ENCODE measurements at places on chromosomes 11 and 22. TPM values are rescaled to one million over a fixed set of nuclear protein-coding genes. Genes with fewer than 3 reads are reported as not detected.

PNPLA3 gene
- 2.1 TPM for total RNA-seq

CSF2RB gene
- 0.60 TPM for total RNA-seq

RAB6A gene
- total RNA-seq, result 173 TPM

MS4A12 gene
- total RNA-seq, result not detected

C1QTNF6 gene
- total RNA-seq, result 9.8 TPM

FOSL1 gene
- total RNA-seq, result 0.21 TPM

DNA sequence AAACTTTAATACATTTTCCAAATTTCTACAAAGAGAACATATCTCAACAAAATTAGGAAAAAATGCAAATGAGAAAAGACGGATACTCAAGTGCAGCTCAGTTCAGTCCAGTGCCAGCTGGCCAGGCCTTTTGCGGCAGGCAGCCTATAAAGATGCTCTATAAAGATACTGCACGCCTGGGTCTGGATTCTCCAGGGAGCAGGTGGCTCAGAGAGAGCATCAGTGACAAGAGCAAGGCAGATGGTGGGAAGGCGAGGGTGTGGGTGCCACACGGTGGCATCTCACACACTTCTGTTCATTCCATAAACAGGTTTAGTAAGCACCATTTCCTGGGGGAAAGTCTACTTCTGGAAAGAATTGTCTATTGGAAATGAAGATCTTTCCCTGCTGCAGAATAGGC is 18.1 kb upstream of the SCN3B start:
- no peaks in the 10 kb centered on the region for H3K4me1 ChIP-seq
- no peaks in the 10 kb centered on the region for H3K36me3 ChIP-seq
- no peak overlapping the region for H3K4me3 ChIP-seq
- H3K27me3 ChIP-seq, result no peaks in the 10 kb centered on the region
- H3K27ac ChIP-seq, result no peak overlapping the region
- no peak for DNase-seq

DNA sequence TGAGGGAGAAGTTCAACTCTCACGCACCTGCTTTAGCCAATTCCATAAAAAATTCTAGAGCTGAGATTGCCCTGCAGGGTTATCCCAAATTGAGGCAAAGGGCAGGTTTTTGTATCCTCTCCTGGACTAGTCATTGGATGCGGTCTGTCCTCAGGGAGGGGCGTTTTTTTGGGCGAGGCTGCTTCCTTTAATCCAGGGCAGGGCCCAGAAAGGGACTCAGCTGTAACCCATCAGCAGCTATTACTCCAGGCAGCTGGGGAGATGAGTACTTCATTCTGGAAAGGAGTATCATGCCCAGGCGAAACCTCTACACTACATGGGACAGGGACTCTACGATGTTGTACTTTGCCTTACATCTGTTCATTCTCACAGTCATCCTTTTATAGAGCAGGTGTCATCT is 103.3 kb downstream of the SCN3B start:
- H3K36me3 ChIP-seq, result no peaks in the 10 kb centered on the region
- H3K4me3 ChIP-seq, result no peak overlapping the region
- no peaks in the 10 kb centered on the region for H3K27me3 ChIP-seq
- H3K4me1 ChIP-seq, result no peaks in the 10 kb centered on the region
- no peak for DNase-seq
- no peak overlapping the region for H3K27ac ChIP-seq

- H3K36me3 ChIP-seq, result no peaks in the 10 kb centered on the region
- H3K27ac ChIP-seq, result no peak overlapping the region
- H3K4me1 ChIP-seq, result peaks cover 10% of the 10 kb centered on the region
Measured at GRCh38 chr11:124745835-124746620, 6.0 kb downstream of the VSIG2 start.

GRCh38 chr11:126587541-126587940 is 232.1 kb downstream of the ST3GAL4 start:
- H3K27me3 ChIP-seq, result peaks cover 87% of the 10 kb centered on the region
- H3K4me3 ChIP-seq, result no peak overlapping the region
- no peak overlapping the region for H3K27ac ChIP-seq
- DNase-seq, result peak; percentile 17

- no peak overlapping the region for H3K4me3 ChIP-seq
- DNase-seq, result no peak
- no peak overlapping the region for H3K27ac ChIP-seq
- H3K27me3 ChIP-seq, result no peaks in the 10 kb centered on the region
- no peaks in the 10 kb centered on the region for H3K4me1 ChIP-seq
- no peaks in the 10 kb centered on the region for H3K36me3 ChIP-seq
Measured at GRCh38 chr11:45621588-45621987, 43.8 kb downstream of the CHST1 start.

GRCh38 chr11:118338637-118339061 is 3.9 kb downstream of the CD3D start:
- no peaks in the 10 kb centered on the region for H3K4me1 ChIP-seq
- no peak overlapping the region for H3K27ac ChIP-seq
- no peak overlapping the region for H3K4me3 ChIP-seq
- no peaks in the 10 kb centered on the region for H3K36me3 ChIP-seq
- no peak for DNase-seq

GRCh38 chr11:113875234-113876073 is at the start of gene USP28:
Gene USP28 (minus strand): TSS chr11:113875572. CDS start chr11:113875501, 71 bp downstream.
- H3K27ac ChIP-seq, result peak within 1 kb of the TSS; percentile 97
- DNase-seq, result peak; percentile 99
- H3K36me3 ChIP-seq, result no peaks in the 10 kb centered on the region
- peak within 1 kb of the TSS; percentile 85 for H3K4me3 ChIP-seq
- H3K4me1 ChIP-seq, result peaks cover 24% of the 10 kb centered on the region

GRCh38 chr22:25110846-25111578 is 88.6 kb upstream of the CRYBB3 start:
- peaks cover 9% of the 10 kb centered on the region for H3K4me1 ChIP-seq
- peak; percentile 88 for DNase-seq
- H3K36me3 ChIP-seq, result no peaks in the 10 kb centered on the region
- H3K27me3 ChIP-seq, result no peaks in the 10 kb centered on the region
- H3K4me3 ChIP-seq, result peak overlapping the region; percentile 23
- H3K27ac ChIP-seq, result peak overlapping the region; percentile 78

DNA sequence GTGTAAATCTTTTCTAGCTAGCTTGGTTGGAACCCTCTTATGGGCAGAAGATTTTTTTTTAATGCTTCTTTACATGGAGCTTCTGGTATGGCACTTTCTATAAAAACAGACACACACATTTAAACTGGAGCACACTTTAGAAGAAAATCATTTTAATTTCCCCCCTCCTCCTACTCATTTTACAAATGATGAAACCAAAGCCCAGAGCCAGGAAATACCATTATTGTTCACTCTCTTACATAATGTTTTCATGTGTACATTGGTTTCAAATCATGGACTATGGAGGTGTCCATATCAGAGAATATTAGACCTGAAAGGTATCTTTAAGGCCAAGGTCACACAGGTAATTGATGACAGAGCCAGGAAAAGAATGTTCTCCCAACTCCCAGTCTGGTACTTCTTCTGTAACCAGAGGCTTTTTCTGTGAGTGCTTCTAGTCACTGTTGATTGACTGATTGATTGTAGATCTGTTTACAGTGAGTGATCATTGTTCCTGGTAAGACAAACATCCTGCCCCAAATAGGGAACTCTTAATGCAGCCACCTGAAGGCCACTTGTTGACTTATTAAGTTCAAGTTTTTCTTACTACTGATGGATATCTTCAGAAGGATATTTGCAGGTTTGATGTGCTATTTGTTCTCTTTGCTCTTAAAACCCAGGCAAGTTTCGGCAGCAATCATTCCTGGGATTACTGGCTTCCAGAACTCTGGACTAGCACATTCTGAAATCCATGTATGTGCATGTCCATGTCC is 26.8 kb upstream of the ME3 start:
- H3K36me3 ChIP-seq, result no peaks in the 10 kb centered on the region
- H3K4me1 ChIP-seq, result no peaks in the 10 kb centered on the region
- peak; percentile 47 for DNase-seq

DNA sequence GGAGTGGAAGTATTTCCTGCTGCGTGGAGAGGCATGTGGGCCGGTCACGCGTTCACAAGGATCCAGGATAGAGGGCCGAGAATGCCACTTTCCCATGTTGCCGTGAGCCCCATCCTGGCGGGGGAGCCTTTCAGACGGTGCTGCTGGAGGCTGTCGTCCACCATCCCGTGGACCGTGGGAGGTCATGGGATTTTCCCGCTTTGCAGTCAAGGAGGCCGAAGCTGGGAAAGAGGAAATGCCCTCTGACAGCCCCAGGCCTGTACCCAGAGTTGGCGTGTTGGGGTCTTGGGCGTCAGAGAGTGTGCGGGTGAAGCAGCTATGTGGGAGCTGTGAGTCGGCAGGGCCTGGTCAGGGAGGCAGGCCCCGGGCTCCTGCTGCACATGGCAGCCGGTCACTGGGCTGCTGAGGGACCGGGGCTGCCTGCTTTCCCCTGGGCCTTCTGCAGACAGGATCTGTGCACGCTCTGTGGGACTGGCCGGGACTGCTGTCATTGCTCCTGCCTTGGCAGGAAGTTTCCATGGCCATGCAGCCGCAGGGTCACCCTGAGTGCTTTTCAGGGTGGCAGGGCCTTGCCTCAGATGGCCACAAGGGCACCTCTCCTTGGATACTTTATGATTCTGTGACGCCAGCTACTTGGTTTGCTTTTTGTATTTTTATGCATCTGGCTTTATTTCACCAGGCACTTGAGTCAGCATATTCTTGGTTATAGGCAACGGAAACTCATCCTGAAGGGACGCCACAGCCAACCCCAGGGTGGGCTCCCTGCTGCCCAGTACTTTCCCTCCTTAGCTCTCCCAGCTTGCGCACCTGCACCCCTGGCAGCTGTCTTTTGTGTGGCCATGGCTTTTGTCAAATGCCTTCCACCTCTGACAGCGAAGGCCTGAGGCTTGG is 52.4 kb downstream of the AP2A2 start:
- no peak overlapping the region for H3K27ac ChIP-seq
- H3K27me3 ChIP-seq, result no peaks in the 10 kb centered on the region
- no peak for DNase-seq
- peaks cover 16% of the 10 kb centered on the region for H3K36me3 ChIP-seq
- no peaks in the 10 kb centered on the region for H3K4me1 ChIP-seq
- no peak overlapping the region for H3K4me3 ChIP-seq

- H3K4me3 ChIP-seq, result no peak overlapping the region
- DNase-seq, result no peak
- H3K36me3 ChIP-seq, result peaks cover 6% of the 10 kb centered on the region
- H3K27ac ChIP-seq, result no peak overlapping the region
- peaks cover 4% of the 10 kb centered on the region for H3K4me1 ChIP-seq
- H3K27me3 ChIP-seq, result no peaks in the 10 kb centered on the region
Measured at GRCh38 chr11:113243696-113244095, 70.7 kb upstream of the TTC12 start.
